CD4-positive, alpha-beta T cell treated with Interleukin-2 at 100 ng/mL for 4 hours (primary cell): ENCODE measurements at places on chromosomes 2 and 18.

DNA sequence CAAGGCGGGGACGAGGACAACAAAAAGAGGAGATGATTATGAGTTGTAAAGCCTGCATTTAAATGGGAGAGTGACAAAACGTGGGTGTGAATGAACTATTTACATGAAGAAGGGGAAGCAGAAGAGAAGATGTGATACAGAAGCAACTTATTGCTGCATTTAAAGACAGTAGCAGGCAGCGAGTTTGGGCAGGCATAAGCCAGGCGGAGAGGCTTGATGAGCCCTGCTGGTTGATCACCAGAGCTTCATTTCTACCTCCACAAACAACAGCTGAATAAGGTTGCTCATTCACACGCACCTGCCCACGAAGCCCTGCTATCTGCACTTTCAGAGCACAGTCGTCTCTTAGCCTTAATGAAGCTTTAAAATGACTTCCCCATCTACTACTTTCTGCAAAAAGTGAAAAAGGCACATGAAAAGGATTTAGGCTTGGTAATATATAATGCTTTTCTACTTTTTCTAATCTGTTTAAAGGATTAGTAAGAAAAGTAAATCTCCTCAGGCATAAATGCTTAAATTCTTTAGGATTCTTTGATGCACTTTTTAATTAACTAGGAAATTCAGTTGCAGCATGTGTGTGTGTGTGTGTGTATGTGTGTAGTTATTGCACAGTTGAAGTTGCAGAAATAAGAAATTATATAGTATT is 3.1 kb downstream of the SLC38A11 start:
- DNase-seq, result no peak

DNA sequence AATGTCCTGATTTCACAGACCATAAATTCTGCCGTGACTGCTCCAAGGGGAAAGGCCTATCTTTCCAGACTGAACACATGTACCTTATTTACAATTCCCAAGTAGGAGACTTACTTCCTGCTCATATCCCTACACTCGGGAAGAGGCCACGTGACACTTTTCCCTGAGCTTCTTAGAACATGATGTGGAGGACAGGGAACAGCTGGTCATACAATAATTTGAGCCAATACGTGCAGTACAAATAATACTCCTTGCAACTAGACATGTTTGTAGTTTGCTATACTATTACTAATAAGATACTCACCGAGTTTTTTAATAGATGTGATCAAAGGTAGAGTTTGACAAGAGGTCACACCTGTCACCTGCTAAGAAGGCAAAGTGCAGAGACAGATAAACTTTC is 256.4 kb downstream of the SP3 start:
- no peak for DNase-seq

DNA sequence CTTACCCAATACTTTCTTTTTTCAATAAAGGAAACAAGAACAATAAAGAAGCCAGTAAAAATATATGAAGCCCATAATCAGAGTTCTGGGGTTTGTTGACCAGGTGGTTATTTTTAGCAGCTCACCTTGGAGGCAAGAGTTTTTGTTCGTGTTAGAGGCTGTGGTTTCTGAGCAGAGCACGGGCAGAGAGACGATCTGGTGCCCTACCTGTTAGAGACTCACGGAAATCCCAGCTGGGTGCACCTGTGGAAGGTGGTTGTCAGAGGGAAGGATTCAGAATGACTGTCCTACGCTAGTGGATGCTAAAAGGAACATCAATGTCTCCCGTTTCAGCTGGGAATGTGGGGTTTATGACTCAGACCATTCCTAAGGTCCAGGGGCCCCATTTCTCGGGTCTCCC is 87.6 kb downstream of the NRP2 start:
- no peak for DNase-seq

DNA sequence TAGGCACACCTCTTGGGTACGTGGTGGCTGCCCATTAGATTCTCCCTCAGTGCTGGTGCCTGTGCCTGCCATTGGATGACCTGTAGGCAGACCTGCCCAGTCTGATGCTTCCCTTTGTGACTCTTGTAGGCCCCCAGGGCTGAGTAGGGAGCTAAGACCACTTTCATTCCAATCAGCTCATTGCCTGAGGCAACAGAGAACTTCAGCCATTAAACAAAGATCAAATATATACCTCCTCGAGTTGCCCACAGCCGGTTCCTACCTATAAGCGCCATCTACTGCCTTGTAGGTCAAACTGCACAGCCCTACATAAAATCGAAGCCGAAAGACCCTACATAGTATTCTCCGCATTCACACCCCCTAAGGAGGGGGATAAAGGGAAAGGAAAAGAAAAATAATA is 184.6 kb downstream of the ETAA1 start:
- no peak for DNase-seq

GRCh38 chr2:41867553-41867952 is 180.3 kb upstream of the PKDCC start:
- no peak for DNase-seq

- DNase-seq, result no peak
Observed at GRCh38 chr2:129910446-129911362, 68.8 kb upstream of the RAB6C start.

GRCh38 chr2:238882082-238882755 is 34.3 kb downstream of the TWIST2 start:
- DNase-seq, result no peak

GRCh38 chr2:33069894-33070651 is 123.3 kb downstream of the LTBP1 start:
- no peak for DNase-seq

DNA sequence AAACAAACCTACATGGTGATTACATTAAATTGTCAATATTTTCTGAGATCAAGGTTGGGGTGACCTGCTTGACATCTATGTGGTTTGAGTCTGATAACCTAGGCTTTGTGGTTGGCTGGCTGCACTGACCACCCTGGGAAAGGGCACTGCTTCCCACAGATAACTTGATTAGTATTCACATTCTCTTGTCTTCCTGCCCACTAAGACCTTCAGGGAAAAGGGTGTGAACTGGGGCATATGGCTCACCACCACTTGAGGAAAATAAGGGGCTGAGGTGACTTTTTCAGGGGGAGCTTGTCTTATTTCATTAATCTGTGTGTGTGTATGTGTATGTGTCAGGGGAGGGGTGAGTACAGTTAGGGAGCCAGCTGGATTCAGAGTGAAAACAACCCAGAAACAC is 1.5 kb downstream of the SMYD1 start:
- DNase-seq, result no peak

DNA sequence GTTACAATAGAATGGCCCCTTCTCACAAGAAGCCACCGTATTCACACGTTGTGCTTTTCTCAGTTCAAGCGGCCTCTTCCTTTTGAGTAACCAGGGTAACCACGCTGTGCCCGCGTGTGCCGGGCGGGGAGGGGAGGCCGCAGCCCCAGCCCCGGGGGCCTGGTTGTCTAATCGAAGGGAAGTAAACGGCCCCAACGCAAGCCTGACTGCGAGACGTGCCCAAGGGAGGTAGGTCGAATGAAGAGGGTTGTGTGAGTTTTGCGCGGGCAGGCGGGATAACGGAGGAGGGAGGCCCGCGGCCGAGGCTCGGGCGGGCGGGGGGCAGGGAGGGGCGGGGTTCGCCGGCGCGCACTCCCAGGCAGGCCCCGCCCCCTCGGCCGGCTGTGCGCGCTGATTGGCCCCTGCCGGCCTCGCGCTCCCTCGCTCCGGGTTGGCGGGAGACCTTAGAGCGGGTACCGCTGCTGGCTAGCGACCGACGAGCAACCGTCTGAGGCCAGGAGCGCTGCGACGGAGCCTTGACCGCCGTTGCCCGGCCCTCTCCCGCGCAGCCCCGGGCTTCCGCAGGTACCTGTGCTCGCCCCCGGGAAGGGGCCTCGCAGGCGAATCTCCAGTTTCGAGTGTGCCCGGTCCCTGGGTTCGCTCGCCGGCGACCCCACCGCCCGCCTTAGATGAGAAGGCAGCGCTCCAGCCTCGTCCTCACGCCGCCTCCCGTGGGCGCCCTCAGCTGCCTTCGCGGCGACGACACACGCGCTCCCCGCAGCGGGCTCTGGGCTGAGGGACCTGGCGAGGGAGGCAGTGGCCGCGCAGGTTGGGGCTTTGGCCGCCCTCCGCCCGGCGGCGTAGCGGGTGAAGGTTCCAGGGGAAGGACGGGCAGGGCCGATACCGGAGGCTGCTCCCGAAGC is at the start of gene SPDYA:
SPDYA (plus strand) TSS at position 451 of the 902 bp plus-strand sequence. CDS start 5,181 bp downstream, outside the sequence.
- DNase-seq, result peak; percentile 79

GRCh38 chr2:120516679-120517314 is 170.9 kb downstream of the INHBB start:
- DNase-seq, result no peak

DNA sequence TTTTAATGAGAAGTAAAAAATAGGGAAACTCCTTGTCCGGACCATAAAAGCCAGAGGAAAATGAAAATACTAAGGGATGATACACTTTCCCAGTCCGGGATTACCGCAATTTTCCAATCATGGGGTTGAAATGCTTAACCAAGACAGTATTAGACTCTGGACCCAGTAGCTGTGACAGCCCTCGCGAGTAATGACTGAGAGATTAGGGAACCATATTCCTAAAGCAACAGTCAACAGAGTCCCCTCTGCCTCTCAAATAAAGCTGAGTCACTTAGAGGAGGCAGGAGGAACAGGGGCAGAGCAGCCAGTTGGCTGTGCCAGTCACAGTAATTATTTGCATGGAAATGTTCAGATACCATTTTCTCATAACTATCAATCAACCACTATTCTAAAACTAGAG is 34.8 kb downstream of the GPATCH11 start:
- DNase-seq, result no peak

DNA sequence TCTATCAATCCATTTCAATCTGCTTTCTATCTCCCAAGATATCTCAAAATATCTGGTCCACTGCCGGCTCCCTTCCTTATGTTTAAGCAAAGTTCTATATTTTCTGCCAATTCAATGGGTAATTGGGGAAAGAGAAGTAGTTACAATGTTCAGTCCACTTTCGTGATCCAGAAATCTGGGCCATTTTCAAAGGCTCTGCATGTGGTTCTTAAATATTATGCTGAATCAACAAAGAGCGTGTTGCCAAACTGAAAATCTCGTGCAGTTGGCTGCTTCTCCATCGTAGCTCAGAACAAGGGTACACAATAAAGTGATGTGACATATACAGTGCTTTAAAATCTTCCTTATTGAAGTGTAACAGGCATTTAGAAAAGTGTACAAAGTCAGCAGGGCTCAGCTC is 863.1 kb downstream of the RNF144A start:
- no peak for DNase-seq

GRCh38 chr2:174888646-174889271 is 116.4 kb downstream of the CHN1 start:
- DNase-seq, result no peak

DNA sequence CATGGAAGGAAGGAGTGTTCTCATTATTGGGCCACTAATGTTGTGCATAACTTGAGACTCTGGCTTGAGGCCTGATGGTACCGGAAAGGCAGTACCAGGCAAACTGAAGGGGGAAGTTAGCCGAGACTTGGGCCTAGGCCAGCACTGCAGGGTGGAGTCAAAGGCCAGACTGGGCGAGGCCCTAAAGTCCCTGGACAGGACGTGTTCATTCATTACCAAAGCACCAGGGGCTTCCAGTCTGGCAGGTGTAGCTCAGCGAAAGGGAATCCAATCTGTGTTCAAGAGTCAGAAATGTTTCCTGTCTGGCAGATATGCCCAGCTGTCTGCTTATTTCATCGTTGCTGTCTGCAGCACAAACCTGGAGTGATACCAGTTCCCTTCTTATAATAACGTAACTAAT is 4.7 kb upstream of the ITSN2 start:
- no peak for DNase-seq

- DNase-seq, result peak; percentile 69
Observed at GRCh38 chr2:43133708-43134570, 92.5 kb downstream of the ZFP36L2 start.

DNA sequence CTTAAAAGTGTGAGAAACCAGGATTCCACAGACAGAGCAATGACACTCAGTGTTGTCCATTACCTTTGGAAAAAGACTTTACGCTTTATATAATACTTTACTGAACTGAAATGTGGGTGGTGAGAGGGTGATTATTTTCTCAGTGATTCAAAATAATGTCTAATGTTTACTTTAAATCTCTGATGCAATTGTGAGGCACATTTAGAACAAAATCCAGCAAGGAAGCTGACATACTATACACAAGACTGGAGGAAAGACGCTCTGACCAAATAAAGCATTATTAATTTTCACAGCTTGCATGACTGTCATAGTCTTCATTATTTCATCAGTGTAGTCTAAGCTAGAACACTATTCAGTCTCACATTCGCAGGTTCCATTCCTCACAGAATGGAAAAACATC is 34.1 kb upstream of the STAT1 start:
- DNase-seq, result no peak

GRCh38 chr2:165617741-165618481 is 148.4 kb downstream of the CSRNP3 start:
- no peak for DNase-seq

DNA sequence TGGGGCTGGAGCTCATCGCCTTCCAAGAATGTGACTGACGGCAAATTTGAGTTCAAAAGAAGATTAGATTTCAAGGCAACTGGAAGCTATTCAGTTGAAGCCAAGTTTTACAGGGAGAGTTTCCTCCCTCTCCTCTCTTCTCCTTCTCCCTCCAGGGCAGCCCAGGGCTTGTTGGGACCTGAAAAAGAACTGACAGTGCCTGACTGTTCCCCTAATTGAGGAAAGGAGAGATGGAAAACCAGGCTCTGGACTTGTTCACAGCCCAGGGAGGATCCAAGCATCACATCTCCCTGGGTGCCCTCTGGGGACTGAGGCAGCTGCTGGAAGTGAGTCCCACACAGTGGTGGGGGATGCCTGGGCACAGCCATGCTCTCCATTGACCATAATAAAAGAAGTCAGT is 88.1 kb downstream of the THNSL2 start:
- no peak for DNase-seq

- DNase-seq, result no peak
Observed at GRCh38 chr2:136905779-136906178, 140.4 kb downstream of the THSD7B start.

GRCh38 chr2:107712857-107713256 is 113.8 kb upstream of the RGPD4 start:
- DNase-seq, result no peak

- no peak for DNase-seq
Observed at GRCh38 chr18:41599466-41599865, 355.6 kb upstream of the PIK3C3 start.

GRCh38 chr2:226792155-226792881 is 7.3 kb downstream of the IRS1 start:
- no peak for DNase-seq

DNA sequence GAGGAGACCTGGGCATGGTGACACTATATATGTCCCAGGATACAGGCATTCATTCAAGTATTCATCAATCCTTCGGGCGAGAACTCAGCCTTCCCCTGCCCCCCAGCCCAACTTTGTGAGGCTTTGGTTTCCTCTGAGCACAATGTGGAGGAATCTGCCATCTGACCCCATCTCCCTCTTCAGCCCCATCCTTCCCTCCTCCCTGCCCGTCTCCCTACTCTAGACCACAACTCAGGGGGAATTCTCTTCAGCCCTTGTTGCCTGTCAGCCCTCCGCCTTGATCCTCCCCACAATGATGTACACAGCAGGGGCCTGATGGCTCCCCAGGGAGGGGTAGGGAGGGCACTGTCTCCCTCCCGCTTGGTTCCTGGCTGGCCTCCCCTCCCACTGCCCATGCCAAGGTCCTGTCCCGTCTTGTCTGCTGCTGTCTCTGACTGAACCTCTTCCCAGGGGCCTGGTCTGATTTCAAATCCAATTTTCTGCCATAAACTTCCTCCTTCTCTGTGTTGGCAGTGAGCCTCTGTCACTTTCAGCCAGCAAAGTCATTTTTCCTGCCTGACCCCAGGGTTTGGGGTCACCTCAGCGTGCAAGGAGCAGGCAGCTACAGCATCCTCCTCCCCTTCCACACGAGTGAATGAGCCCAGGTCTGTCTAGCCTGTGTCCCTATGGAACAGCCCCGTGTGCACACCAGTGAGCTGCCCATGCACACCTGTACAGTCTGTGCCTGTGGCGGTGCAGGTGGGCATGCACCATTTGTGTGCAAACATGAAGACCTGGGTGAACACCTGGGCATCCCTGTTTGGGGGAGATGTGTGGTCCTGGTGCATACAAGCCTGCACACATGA is 197.3 kb downstream of the CELF4 start:
- DNase-seq, result no peak
